GM10248 (cell line): ENCODE measurements at places on chromosomes 3 and 15.

DNA sequence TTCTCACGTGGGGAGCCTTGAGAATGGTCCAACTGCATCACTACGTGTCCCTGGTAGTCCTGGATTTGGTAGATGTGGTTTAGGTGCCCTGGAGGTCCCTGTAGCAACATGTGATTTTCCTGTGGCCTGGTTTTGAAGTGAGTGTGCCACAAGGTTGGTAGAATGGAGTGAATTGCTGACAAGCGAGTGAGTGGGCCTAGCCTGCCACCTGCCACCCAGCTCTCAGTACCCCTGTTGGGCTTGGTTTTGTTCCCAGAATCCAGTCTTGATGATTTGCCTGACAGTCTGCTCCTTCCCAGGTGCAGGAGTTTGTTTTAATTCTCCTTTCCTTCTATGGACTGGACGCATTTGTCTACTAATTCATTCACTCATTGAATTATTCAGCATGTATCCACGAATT, 19.4 kb downstream of the RPLP1 start:
- DNase-seq, result no peak

DNA sequence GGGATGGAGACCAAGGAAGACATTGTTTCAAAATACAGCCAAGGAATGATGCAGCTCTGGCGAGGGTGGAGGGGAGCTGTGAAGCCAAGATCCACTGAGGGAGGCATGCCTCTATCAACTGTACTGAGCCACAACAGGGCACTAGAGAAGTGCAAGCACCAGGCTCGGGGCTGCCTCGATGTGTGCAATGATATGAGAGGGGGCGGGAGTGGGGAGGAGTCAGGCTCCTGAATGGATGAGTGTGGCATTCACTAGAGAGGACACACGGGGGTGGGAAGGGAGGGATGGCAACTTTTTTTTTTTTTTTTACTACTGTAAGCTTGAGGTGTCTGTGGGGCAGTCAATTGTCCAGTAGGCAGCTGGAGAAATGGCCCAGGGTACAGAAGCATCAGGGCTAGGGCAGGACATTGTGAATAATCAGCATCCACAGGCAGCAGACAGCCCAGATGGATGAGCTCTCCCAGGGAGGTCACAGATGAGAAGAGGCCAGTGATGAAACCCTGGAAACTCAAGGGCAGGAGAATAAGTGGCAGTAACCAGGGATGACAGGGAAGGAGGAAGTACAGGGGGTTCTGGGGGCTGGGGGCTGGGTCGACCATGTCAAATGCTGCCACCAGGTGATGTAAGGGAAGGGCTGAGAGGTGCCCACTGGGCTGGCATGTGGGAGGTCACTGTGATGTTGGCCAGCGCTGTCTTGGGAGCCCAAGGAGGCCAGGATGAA, 5.9 kb downstream of the STOML1 start:
- DNase-seq, result no peak

DNA sequence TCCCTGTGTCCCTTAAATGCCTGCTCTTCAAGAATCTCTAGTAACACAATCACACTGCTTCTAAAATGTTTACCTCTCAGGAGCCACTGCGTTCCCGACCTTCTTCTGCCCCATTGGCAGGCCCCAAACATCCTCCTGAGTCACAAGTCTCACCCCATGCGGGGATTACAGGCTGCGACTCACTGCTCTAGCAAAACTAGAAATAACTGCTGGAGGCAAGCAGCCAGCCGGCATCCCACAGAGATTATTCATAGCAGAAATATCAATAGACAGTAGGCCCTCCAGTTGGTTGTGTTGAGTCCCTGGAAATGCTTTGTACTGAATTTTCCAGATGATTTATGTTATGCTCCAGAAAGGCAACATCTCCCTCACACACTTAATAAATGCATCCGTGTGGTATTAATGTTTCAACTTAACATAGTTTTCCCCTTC, 64.8 kb downstream of the RFTN1 start:
- no peak for DNase-seq

GRCh38 chr15:63402498-63403253, 21.0 kb upstream of the CA12 start:
- DNase-seq, result peak; percentile 45

- no peak for DNase-seq
These were observed 691 bp upstream of the HDGFL3 start for GRCh38 chr15:83208367-83208661.

DNA sequence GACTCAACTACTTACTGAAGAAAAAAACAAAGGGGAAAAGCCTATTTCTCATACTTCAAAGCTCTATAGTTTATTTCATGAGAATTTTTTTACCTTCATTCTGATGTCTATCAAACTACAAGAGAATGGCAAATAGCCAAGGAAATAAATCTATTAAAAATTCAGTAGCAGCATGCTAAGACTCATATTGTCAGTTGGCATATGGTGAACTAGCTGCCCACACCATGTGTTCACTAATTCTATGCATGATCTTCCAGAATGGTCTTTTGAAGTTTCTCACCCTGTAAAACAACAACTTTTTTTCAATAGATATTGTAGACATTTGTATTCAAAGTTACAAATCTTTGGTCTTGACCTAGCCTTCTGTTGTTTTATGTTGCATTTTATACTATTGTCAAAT, 386.2 kb downstream of the RSL24D1 start:
- no peak for DNase-seq

GRCh38 chr3:126777366-126777765, 73.3 kb downstream of the CHCHD6 start:
- no peak for DNase-seq

DNA sequence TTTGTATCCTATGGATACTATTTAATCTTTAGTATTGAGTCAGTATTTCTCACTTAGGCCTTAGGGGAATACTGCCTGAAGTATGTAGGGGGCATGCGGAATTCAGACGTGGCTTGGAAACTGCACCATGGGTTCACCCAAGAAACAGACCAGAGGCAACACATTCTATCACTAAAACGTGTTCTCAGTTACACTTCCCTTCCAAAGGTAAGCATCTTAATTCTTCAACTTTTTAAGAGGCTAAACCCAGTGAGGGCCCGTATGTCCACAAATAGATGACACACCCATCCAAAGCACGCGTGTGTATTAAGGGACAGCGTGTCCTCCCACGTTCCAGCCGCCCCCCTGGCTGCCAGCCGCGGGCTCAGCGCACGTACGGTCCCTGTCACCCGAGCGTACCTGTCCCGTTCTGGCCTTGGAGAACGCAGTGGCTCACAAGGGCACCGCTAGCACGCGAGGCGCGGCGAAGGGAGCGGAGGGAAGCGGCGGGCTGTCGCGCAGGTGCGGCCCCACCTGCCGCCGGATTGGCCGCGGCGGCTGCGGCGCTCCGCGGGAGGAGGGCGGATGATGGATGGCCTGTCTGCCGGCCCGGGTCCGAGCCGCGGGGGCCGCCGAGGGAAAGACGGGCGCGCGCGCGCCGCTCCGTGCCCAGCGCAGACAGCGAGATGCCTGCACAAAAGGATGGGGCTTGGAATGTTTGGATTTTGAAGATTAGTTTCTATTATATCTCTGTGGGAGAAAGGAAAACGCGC, 1003.9 kb upstream of the NR2F2 start:
- no peak for DNase-seq

DNA sequence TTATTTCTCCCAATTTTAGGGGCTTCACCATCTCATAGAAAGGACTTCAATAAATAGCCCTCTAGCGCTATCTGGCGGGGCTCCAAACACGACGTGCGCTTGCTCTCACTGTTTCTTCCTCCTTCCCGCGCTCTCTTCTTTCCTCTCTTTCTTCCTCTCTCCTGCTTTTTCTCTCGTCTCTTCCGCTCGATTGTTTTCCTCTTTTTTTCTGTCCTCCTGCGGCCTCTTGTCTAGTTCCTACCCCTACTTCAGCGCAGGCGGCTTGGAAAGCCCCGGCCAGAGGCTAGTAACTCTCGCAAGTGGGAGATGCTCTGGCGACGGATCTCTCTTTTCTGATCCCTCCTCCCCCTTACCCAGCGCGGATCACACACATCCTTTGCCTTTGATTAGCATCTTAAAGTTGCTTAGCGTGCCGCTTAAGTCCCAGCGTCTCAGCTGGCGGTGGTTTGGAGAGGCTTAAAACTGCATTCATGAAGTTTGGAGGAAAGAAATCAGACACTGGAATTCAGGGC, 6.2 kb upstream of the MEIS2 start:
- no peak for DNase-seq

- no peak for DNase-seq
These were observed 1.2 kb downstream of the HAUS2 start for GRCh38 chr15:42549741-42550392.

- no peak for DNase-seq
These were observed 150.3 kb downstream of the SLC9A9 start for GRCh38 chr3:143697975-143698374.

- no peak for DNase-seq
These were observed 13.5 kb upstream of the MECOM start for GRCh38 chr3:169676925-169677537.

GRCh38 chr3:195001961-195002861, 268.7 kb downstream of the XXYLT1 start:
- DNase-seq, result peak; percentile 74

DNA sequence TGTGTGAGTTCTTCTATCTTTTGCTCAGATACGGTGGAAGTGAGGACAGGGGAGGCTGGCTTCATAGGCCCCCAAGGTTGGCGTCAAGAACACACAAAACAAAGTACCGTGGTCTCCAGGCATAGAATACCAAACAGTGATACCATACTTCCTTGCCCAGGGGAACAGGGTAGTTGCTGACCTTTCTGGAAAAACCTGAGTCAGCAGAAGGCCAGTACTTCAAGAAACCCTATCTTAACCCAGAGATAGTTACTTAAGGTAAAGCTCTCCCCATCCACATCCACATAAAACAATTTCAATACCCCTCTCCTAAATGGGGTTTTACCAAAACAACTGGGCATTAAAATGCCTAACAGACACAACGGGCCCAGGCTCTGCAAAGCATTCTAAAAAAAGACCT, 29.6 kb upstream of the RPS17 start:
- DNase-seq, result no peak

DNA sequence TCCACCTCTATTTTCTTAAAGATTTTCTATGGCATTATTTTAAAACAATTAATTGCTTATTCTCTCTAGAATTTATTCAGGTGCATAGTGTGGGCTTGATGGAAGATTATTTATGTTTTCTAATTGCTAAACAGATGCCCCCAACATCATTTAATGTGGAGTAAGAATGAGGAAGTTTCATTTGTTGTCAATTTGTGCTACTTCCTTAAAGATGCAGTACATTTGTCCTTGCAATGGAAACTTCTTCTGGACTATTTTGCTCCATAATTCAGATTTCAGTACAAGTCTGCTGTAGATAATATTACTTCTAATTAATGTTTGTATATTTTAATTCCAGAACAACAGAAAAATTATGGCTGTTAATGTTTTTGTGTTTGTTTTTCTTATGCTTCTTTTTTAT, 104.8 kb downstream of the TGFBR2 start:
- DNase-seq, result no peak

GRCh38 chr3:46236294-46237054, 5.8 kb upstream of the CCR3 start:
- no peak for DNase-seq

GRCh38 chr3:38343797-38344594, 2.6 kb upstream of the XYLB start:
- DNase-seq, result no peak

GRCh38 chr15:64548235-64548634, 87.9 kb downstream of the ZNF609 start:
- no peak for DNase-seq

DNA sequence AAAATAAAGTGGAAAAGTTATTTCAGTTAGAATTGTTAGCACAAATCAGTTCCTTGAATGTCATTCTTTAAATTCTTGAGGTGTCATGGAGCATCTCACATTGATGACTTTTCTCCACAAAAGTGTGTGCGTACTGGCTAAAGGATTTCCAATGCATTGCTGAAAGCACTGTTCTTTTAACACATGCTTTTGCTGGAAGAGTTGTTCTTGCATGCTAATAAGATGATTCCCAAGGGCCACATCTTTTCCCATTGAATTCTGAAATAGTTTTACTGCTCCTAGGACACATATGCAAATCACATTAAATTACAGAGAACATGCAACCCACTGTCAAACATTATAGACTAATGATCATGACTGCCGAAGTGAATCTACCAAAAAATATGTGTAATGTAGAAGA, 516.3 kb upstream of the CADM2 start:
- DNase-seq, result no peak

GRCh38 chr3:72441284-72441994, 406.8 kb downstream of the SHQ1 start:
- no peak for DNase-seq

GRCh38 chr15:51425517-51426040, 84.1 kb downstream of the GLDN start:
- DNase-seq, result no peak

GRCh38 chr15:90286678-90287077, 21.2 kb downstream of the NGRN start:
- peak; percentile 47 for DNase-seq

- no peak for DNase-seq
These were observed 248.4 kb downstream of the ROBO2 start for GRCh38 chr3:77288348-77288747.

DNA sequence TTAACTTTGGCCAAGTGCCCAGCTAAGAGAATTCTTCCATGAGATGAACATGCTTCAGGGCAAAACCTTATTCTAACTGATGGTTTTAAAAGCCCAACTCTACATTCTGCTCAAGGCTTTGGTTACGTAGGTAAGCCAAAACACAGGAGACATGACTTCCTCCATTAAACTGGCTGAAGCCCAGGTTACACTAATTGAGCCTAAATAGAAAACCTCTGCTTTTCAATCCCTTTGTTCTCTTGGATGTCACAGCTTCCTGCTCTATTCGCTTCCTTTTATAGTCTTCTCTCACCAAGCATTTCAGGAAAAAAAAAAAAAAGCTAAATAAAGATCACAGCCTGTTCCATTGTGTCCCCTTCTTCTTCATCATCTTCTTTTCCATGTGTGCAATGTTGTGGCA, 420.4 kb downstream of the TIGIT start:
- DNase-seq, result no peak

GRCh38 chr3:119184796-119185570, 11.6 kb downstream of the UPK1B start:
- DNase-seq, result no peak

DNA sequence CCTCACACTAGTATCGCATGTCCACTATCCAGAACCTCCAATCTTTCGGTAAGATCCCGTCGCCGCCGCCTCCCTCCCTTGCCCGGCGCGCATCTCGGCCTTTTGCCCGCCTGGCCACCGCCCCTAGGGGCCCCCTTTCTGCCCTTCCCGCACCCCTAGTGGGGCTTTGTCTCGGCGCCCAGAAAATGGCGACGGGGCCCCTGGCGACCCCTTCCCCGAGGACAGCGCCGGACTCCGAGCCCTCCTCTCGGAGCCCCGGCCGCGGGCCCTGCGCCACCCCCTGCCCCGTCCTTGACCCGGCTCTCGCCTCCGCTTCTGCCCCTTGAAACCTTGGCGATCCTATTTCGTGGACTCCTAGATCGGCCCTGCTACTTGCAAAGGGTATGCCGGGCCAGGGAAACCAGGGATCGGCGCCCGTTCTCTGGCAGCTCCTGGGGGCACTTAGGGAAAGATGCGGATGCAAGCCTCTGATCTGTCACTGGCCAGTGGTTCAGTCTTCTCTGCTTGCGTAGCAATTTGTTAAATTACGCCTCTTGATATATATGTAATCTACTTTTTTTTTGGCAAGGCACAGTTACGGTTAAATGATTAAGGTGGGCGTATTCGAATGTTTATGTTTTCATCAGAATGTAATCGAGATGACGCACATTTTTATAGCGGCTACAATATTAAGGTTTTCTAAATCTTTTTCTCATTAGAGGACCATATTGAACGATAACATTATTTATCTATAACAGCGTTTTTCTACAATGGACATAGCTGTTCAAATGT, 603 bp downstream of the EIF1B start:
- peak; percentile 51 for DNase-seq
